ENCODE measurements at places on chromosomes 4 and X. TPM values are rescaled to one million over a fixed set of nuclear protein-coding genes. Genes with fewer than 3 reads are reported as not detected.

DNA sequence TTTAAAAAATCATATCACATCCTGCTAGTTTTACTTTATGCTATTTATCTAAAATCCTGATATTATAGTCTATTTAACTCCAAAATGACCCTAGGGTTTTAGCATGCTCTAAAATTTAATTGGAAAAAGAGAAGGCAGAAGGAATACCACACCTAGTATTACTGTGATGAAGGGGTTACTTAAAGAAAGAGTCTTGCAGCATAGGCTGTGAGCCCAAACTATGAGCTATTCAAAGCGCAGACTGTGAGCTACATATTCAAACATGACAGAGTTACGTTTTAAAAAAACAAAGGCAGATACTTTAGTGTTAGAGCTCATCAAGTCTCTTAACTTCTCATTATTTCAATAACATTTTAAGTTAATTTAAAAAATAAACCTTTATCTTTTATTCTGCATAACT, 247.7 kb upstream of the ETNPPL start:
- no peak for DNase-seq

DNA sequence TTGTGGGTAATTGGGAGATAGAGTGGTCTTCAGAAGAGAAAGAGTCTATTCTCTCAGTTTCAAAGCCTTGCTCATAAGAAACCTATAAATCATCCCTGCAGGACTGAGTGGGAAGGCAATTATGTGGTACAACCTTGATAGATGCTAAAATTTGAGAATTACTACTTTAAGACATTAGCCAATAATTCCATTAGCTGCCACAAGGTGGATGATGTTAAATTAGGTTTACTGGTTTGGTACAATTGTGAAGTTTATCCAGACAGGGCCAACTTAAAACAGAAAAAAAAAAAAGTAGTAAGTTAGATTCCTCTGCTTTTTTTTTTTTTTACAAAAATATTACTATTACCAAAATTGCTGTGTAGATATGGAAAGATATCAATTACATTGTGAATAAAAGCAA, 73.2 kb upstream of the AMOT start:
- DNase-seq: no peak

- DNase-seq: no peak
Observed at GRCh38 chr4:85833302-85833701, 358.4 kb downstream of the ARHGAP24 start.

DNA sequence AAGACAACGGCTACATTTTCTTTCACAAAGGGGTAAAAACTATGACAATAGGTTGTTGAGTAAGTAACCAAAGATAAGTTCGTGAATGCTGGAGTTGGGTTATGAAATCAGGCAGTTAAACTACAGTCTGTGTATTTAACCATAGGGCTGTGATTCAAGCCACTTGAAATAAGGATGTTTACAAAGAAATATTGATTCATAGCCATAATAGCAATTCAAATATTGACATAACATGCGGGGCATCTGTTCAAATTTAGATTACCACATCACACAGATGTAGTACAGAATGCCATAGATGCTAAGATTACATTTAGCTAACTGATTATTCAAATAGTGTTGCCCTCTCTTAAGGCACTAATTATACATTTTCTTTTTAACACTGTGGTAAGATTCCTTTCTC, 364.1 kb downstream of the FSTL5 start:
- no peak for DNase-seq

MAGEB2 gene
- total RNA-seq: not detected

FOXO4 gene
- total RNA-seq: 15.1 TPM

EVC2 gene
- 11.7 TPM for total RNA-seq

DNA sequence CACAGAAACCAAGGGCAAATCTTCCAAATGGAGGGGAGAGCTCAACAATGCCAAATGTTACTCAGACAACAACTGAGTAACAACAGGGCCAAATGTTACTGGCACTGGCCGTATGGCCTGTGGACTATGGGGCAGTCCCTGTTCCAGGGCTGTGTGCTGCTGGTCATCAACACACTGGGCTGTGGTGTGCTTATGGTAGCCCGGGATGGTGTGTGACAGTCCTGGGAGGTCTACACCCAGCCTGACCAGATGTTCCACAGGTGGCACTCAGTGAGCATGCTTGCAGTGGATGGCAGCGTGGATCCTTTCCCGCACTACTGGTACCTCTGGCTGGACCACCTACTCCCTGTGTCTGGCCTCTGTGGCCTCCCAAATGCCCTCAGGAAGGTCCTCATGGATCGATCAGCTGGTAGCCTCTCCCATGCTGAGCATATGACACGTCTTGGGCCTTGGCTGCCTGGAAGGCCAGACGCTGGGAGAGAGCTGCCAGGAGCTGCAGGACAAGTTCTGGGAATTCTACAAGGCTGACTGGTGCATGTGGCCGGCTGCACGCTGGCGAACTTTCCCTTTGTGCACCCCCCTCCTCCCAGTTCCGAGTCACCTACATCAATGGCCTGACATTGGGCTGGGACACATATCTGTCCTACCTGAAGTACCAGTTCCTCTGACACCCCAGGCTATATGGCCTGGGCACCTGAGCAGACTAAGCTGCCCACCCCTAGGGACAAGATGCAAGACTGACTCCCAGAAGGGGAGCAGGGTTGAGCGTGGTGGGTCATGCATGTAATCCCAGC, 59.7 kb upstream of the IQSEC2 start:
- no peak for DNase-seq

DNA sequence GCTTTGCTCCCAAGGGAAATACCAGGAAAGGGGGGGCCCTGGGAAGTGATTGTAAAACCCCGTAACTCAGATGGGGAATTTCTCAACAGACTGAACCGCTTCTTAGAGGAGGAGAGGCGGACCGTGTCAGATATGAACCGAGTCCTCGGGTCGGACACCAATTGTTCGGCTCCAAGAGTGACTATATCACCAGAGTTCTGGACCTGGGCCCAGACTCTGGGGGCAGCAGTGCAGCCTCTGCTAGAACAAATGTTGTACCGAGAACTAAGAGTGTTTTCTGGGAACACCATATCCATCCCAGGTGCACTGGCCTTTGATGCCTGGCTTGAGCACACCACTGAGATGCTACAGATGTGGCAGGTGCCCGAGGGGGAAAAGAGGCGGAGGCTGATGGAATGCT, 1.0 kb downstream of the PNMA3 start:
- DNase-seq: no peak

DNA sequence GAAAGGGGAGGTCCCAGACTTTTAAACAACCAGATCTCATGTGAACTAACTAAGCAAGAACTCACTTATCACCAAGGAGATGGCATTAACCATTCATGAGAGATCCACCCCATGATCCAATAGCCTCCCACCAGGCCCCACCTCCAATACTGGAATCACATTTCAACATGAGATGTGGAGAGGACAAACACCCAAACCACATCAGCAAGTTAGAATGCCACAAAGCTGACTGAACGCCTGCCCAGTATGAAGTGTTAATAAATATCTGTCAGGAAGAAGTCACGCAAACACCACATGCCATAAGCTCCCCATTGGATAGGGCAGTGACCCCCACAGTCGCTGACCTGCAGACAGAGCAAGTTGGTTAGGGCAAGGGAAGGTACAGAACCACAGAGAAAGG, 14.3 kb downstream of the SLC10A6 start:
- DNase-seq: no peak

MAML3 gene
- total RNA-seq: 25.8 TPM

BTC gene
- 0.24 TPM for total RNA-seq

- DNase-seq: no peak
Observed at GRCh38 chr4:173294444-173294843, 39.7 kb downstream of the HMGB2 start.

DNA sequence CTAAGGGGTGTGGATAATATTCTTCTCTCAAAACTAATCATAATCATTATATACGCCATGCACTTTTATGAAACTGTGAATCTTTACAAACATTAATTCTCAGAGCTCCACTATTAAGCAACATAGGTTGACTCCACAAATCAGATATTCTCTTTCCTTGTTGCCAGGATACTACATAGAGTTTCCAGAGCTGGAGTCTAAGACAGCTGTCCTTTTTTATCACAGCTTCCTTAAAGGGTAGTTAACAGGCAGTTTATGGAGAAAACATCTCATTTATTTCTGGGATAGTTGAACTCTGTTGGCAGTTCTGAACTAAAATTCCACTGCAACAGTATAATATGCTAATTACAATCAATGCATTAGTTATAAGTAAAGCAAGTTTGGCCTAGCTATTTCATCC, 152.1 kb upstream of the PPP1R2C start:
- no peak for DNase-seq

GRCh38 chrX:16754019-16754418, 32.2 kb upstream of the TXLNG start:
- peak; percentile 57 for DNase-seq

AGTR2 gene
- not detected for total RNA-seq

CT45A2 gene
- total RNA-seq: not detected

- DNase-seq: no peak
Observed at GRCh38 chrX:18964901-18965300, 19.0 kb downstream of the PHKA2 start.

DNA sequence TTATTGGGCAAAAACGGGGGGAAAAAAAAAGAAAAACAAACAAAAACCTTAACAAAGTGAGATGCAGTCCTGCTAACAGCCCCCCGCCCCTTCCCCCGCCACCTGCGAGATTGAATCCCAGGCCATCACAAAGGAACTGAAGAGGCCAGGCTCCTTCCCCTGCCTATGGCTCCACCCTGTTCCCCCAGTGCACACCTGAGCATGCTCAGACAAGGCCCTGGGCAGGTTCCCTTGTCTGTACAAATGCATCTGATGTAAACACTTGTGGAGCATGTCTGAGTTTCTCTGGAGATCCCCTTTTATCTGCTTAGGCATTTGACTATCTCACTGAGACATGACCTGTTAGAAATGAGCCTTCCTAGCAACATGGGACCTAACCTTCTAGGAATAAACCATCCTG, 983.7 kb upstream of the PABPC4L start:
- DNase-seq: peak; percentile 74

DNA sequence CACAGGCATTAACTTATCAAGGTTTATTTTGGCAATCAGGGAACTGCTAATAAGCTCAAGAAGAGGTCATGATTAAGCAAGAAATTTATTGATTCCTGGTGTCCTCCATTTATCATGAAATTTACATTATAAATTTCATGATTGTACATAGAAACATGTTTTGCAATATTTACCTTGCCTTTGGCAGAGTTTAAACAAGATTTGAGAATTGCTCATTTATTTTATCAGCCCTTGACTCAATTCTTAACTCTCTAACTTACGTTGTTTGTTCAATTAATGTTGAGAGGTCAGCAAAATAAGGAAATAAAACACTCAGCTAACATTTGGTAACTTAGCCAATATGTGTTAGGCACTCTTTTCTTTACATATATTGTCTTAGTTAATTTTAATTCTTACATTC, 286.6 kb downstream of the SLC7A11 start:
- DNase-seq: no peak

GRCh38 chr4:111400741-111401140, 744.5 kb upstream of the FAM241A start:
- DNase-seq: no peak

DNA sequence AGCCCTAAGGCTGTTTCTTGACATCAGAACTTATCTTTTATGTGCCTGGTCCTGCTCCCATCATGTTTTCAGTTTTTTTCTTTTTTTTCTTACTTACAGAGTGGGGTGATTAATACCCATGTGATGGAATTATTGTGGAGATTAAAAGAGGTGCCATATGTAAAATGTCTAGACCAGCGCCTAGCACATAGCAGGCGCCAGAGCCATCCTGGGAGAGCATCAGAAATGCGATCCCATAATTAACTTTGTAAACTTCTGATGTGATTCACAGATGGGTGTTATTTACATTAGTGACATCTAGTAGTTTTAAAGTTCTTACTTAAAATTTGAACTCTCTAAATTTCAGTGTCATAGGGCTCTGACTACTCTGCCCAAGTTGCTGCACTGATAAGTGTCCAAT, 66.2 kb upstream of the PGRMC2 start:
- DNase-seq: no peak

- no peak for DNase-seq
Observed at GRCh38 chr4:185238215-185238681, 28.9 kb downstream of the SNX25 start.

- no peak for DNase-seq
Observed at GRCh38 chr4:165906272-165906671, 33.2 kb downstream of the TLL1 start.

DNA sequence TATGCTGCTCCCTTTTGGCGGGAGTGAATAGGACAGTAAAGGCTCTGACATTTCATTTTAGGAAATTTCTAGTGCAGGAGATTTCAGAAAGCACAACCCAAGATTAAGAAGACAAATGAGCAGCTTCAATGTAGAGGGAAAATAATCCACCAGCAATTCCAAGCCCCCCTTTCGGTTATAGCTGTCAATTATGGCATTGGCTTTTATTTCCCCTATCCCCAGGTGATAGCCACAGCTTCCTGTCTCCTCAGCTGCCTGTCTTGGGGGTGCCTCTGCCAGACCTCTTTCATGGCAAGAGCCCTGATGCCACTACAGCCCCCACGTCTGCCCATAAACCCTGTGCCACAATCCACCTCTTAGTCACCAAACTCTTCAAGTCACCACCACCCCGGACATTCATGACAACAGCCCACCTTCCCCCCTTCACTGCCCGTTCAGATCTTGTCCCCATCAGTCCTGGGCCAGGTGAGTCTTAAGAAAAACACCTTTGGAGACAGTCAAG, 48.4 kb upstream of the CLNK start:
- DNase-seq: no peak

- DNase-seq: peak; percentile 85
Observed at GRCh38 chr4:183097231-183098018, 1.6 kb upstream of the WWC2 start.

DGAT2L6 gene
- total RNA-seq: not detected

GRCh38 chrX:39576041-39576872, 521.5 kb downstream of the BCOR start:
- DNase-seq: peak; percentile 63

DNA sequence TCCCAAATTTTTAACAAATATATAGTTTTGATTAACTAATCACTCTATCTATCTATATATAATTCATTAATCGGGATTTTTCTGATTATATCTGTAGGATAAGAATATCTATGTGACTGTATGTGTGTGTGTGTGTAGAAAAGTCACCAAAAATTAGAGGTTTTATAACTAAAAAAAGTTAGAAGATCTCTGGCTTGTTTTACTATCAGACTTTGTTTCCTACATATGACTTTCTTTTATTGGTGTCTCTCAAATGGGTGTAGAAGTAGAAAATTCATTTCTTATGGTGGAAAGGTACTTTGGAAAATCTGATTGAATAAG, 26.7 kb upstream of the TMPRSS11D start:
- no peak for DNase-seq

DNA sequence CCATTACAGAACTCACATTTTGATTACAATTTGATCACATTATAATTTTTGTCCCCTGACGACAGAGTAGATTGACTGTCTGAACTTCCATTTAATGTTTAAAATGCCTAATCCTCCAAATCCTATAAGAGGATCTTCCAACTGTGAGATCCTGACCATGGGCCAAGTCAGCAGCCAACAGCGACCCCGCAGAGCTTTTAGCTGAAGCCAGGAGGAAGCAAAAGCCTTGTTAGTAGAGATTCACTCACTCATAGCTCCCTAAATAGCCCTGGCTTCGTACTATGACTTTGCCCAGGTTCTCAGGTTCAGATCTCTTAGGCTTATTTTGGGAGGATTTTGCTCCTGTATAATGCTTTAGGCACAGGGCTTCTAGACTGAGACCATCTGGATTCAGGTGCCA, 413.1 kb downstream of the NKX6-1 start:
- no peak for DNase-seq

- DNase-seq: no peak
Observed at GRCh38 chrX:37347420-37347819, 1.7 kb upstream of the PRRG1 start.

GRCh38 chr4:109729117-109729717, 653 bp downstream of the PLA2G12A start:
- DNase-seq: no peak

- DNase-seq: no peak
Observed at GRCh38 chr4:84691800-84692199, 108.9 kb downstream of the CDS1 start.

ZFYVE28 gene
- total RNA-seq: 1.7 TPM
